Nucleus accumbens (tissue), 56 donors: ENCODE measurements at places on chromosomes 11 and 22.

GRCh38 chr11:25769287-25769686, 562.6 kb upstream of the ANO3 start:
- no peak for DNase-seq

DNA sequence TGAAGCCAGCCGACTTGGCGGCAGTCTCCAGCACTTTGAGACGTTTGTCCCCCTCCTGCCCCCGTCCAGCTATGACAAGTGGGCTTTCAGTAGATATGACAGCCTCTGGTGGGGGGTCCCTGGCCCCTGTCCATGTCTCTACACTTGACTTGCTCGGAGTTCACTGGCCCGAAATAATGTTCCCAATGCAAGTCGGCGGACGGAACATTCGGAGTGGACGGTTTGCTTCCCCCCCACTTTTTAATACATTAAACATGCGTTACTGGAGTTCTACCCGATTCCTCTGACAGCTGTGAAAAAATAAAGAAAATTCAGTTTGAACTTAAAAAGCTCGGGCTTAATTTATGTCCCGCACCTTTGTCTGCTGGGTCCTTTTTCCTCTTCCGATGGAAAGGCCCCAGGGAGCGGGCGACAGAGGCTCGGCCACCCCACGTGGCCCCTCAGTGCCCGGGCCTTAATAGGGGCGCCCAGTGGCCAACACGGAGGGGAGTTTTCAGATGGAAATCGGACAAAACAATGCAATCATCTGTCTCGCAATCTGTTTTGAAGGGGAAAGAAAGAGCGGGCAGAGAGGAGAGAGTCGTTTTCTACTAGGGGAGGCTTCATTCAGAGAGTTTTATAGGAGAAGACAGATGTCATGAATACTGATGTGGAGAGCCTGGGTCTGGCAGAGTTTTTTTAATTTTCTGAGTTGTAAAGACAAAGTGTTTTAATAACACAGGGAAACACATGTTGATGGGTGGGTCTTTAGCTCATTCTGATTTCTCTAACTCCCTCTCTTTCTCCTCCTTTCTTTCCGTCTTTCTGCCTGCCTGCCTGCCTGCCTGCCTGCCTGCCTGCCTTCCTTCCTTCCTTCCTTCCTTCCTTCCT, 50.2 kb downstream of the SMIM38 start:
- DNase-seq = no peak

DNA sequence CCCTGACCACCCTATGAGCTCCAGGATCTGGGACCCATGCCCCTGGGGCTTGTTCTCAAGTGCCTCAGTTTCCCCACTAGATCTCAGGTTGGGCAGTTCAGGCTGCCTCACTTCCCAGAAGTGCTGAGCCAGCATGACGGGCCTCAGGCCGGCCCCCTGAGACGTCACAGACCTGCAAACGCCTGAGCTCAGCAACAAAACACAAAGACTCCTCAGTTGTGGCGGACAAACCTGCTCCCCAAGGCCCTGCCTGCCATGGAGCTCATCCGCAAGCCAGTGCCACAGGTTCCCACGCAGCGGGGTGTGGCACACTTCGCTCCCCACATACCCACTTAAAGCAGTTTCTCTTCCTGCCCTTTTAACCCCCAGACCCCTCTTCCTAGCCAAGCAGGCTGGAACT, 45.2 kb downstream of the NECTIN1 start:
- DNase-seq = no peak

DNA sequence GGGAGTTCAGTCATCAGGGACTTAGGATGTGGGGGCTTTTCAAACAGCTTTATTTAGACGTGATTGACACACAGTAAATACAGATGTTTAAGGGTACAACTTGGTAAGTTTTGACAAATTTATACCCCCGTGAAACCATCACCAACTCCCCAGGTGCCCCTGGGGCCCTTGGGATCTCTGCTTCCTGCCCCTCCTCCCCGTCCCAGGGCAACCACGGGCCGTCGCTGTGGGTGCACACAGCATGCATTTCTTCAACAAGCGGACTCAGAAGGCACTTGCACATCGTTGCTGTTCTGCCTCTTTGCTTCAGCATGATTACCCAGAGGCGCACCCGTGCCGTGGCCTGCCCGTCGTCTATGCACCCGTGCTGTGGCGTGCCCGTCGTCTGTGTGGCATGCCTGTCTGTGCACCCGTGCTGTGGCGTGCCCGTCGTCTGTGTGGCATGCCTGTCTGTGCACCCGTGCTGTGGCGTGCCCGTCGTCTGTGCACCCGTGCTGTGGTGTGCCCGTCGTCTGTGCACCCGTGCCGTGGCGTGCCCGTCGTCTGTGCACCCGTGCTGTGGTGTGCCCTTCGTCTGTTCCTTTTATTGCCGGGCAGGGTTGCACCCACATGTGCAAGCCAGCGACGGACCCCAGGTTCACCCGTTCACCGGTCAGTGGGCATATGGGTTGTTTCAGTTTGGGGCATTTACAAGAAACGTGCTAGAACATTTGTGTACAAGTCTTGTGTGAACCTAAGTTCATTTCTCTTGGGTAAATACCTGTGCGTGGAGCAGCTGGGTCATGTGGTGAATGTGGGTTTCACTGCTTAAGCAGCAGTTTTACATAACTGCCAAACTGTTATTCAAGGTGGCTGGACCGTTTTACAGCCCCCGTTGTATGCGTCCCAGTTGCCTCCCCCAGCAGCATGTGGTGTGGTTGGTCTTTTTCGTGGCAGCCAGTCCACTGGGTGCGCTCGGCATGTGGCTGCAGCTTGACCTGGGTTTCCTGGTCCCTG, 8.3 kb downstream of the CD81 start:
- no peak for DNase-seq

DNA sequence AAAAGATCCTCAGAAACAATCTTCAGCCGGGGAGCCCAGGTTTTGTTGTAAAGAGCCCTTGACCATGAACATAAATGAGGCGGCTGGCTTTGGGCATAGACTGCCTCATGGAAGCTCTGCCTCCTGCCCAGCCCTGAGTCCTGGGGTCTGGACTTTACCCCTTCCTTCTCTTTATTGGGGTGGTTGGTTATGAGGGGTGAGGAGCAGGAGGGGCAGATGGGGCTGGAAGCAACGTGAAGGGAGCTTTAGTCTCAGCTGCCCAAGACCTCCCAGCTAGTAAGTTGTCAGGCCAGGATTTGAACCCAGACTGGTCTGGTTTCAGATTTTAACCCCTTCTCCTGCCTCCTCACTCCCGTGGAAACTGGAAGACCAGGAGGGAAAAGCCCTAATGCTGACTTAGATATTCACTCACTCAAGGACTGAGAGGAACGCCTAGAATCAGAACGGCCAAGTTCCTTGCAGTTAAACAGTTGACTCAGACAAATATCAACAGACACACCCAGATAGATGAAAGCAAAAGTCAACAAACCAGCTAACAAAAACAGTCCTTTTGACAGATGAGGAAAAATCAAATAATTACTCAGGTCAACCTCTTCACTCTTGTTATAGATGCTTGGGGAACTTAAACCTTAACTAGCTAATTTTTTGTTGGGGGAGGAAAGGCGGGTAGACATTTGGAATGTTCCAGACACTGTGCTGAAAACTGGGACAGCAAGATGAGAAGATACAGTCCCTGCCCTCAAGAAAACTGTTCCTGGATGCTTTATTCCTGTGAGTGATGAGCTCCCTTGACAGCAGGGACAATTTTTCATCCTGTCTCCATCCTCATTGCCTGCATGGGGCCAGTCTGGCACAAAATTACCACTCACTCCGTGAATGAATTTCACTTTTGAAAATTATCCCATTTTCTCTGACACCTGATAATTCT, 20.8 kb upstream of the ARRB1 start:
- DNase-seq = no peak
